Stimulated activated CD4-positive, alpha-beta T cell treated with anti-CD3 and anti-CD28 coated beads, Interleukin-4, amount 100 ng/mL, for 4 hours (primary cell): ENCODE measurements at places on chromosomes 7 and 10.

- DNase-seq, result no peak
Measured at GRCh38 chr10:8150401-8150905, 96.0 kb downstream of the GATA3 start.

GRCh38 chr7:55241958-55242357 is 123.2 kb upstream of the LANCL2 start:
- no peak for DNase-seq

DNA sequence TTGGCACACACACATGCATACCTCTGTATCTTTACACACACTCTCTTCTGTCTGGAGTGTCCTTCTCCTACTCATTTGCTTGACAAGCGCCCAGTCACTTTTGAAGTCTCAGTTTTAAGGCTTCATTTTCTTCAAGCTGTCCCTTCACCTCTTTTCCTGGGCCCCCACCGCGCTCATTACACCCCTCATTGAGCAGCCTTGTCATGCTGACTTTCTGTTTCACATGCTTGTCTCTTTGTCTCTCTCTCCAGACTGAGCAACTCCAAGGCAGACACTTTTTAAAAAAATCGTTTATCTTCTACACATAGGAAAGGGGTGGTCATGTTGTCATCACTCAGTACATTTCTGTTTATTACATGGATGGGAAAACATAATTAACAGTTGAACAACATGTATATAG is 225.2 kb upstream of the FZD1 start:
- no peak for DNase-seq

DNA sequence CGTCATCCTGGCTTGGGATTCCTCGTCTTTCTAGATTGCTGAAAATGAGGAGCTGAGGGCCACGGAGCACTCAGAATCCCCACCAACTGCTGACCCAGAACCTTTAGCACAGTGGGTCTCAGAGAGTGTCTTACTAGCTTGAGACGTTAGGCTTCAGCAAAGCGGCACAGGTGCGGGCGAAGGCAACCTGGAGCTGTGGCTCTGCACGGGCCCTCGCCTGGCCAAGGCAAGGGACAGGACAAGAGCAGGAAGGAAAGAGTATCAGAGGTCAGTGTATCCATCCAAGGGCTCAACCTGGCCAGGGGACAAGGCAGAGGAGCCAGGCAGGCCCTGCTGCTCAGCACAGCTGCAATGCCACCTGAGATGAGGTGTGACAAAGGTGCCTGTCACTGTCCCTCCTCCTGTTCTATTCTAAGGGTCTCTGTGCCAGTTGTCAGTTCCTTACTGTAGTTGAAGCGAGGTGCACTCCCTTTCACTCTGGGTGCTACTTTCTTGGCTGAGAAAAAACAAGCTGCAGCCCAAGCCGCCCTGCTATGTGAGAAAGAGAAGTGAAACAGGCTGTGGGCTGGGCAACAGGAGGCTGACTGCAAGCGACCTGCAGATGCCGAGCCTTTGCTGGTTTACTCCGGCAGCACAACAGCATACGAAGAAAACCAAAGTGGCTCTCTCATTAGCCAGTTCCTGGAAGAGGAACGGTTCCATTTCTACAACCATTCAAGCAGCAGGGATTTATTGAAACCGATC is 33.3 kb upstream of the KDM7A start:
- peak; percentile 15 for DNase-seq

DNA sequence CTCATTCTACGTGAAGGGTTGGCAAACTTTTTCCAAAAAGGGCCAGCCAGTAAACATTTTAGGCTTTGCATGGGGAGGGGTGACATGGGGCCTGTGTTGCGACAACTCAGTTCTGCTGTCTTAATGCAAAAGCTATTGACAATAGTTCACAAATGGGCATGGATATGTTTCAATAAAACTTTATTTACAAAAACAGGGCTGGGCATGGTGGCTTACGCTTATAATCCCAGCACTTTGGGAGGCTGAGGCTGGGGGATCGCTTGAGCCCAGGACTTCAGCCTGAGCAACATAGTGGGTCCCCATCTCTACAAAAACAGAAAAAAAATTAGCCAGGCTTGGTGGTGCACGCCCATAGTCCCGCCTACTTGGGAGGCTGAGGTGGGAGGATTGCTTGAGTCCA is 141.1 kb downstream of the SVIL start:
- no peak for DNase-seq

DNA sequence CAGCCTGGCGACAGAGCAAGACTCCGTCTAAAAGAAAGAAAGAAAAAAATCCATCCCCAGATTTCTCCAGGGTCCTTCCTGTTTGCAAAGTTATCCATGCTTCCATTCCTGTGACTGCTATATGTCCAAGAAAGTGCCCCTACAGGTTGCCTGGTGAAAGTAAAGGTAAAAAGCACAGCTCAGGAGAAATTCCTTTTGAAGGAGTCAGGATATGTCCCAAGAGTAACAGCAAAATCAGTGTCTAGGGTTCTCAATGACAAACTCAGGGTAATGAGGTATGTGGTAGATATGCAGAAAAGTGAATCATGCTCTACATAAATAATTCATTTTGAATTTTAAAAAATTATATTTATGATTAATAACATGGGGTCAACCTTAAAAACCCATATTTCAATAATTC is 91.5 kb downstream of the CTTNBP2 start:
- DNase-seq, result no peak

GRCh38 chr10:33746836-33747268 is 412.4 kb upstream of the NRP1 start:
- DNase-seq, result no peak

DNA sequence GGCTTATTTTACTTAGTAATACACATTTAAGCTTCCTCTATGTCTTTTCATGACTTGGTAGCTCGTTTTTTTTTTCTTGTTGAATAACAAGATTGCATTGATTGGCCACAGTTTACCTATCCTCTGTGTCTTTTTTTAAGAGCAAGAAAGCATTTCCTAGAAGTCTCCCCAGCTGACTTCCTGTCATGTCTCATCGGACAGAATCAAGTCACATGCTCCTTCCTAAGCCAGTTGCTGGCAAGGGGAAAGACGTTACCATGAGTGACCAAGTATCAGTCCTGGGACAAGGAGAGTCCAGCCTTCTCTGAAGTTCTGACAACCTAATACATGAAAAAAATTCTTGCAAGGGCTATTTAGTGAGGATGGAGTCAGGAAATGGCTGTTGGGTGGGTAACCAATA is 24.9 kb upstream of the SFRP5 start:
- DNase-seq, result no peak

DNA sequence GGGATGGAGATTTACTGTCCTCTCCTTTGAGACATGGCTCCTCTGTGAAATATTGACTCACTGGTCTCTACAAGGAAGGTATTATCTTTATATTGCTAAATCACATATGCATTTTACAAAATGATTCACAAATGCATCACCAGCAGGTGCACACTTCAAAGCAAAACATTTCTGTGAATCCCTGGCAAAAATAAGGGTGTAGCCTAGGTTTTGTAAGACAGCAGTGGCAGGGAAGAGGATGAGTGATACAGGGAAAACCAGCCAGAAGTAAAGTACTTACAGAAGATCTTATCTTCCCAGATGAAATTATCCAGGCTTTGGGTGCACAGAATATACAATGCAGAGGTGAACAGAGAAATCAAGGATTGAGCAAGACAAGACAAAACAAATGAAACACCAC is 1094.6 kb downstream of the GATA3 start:
- no peak for DNase-seq

DNA sequence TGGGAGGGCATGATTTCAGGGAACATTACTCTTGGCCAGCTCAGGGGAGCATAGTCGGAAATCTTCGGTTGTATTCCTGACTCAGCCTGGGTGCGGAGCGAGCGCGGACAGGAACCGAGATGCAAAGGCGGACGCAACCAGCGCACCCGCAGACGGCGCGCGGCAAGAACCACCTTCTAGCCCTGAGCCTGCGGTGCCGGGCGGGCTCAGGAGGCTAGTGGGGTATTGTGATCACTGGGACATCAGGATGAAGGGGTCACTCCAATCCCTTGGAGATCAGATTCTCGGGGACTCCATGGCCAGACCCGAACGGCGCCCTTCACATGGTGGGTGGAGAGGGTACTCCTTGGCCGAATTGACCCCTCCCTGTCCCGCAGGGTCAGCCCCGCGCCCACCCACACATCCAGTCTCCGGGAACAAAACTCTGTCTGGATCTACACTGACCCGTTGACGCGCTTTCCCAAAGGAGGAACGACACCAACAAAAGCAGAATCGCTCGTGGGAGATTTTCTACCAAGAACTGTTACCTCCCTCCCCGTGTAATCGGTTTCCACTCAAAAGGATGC is 730.5 kb downstream of the ZWINT start:
- DNase-seq, result no peak

DNA sequence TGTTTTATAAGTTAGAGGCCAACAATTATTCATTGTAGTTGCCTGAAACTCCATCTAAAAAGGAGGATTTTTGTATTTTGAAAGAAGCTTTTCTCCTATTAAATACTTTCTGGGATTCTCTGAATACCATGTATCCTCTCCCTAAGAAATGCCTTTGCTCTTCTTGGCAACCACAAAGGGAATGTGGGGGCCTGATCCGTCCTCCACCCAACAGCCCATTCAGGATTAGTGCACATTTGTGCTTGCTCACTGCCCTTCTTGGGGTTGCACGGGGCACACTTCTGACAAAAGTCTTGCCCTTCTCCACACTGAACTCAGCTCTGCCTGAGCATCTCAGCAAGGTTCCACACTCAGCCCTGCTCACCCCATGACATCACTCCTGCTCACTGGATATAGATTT is 194.2 kb downstream of the SLC25A13 start:
- no peak for DNase-seq

GRCh38 chr7:38858259-38858884 is 50.6 kb downstream of the VPS41 start:
- DNase-seq, result no peak

GRCh38 chr7:148337246-148337965 is 253.2 kb upstream of the C7orf33 start:
- no peak for DNase-seq

DNA sequence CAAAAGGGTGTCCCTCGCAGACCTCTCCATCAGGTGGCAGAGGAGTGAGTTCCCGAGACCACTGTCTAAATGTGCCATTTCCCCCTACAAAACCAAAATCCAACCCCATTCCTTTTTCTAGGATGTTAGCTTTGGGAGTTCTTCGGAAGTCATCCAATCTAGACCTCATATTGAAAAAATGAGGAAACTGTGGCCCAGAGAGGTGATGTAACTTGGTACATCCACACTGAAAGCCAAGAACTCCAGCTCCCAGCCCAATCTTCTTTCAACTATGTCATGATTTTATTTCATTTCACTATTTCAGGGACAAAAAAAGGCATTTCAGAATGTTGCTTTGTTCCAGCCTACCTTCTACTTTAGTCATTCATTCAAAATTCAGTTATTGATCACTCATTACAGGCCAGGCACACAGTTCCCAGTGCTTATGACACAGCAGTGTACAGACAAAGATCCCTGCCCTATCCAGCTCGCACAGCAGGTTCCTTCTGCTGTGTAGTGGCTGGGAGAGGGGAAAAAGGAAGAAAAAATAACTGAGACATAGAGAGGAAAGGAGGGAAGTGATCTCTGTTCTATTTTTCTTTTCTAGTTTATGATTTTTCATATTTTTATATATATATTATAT is 35.8 kb downstream of the SCRN1 start:
- no peak for DNase-seq

DNA sequence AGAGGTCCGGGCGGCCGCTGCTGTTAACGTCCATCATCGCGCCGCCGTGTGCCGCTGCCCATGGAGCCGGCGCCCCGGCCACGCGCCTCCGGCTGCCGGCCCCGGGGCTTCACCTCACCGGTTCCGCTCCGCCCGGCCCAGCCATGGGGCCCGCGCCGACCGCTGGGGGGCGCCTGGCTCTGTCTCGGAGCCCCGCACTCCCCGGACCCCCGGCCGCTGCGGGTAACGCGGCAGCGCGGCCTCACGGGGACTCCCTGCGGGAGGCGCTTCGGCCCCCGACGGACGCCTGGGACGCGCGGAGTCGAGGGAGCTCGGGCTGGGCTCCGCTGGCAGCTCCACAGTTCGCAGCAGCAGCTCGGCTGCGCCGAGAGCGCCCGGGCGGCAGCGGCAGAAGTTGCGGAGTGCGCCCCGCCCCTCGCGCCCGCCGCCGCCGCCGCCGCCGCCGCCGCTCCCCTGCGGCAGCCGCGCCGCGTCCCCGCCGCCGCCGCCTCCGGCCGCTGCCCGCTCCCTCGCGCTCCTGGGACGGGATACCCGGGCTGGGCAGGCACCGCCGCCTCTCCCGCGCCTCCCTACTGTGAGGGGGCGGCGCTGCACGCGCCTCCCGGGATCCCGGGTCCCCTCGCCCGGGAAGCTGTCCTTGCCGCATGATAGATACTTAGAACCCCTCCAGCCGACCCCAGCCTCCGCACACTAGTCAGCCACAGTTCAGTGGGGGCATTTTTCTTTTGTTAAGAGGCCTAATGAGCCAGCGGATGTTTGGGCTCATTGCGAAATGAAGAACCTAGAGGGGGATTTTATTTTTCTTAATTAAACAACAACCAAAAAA is at the start of gene HTR7:
Gene HTR7 (minus strand): TSS at position 405 of the 826 bp plus-strand sequence. CDS start 368 bp downstream, at position 37.
- DNase-seq, result peak; percentile 49
